CD8-positive, alpha-beta T cell (primary cell): ENCODE measurements at places on chromosomes 12 and 14. TPM values are rescaled to one million over a fixed set of nuclear protein-coding genes. Genes with fewer than 3 reads are reported as not detected.

AJUBA gene
- 0.52 TPM for total RNA-seq

TSPAN8 gene
- total RNA-seq = not detected

PTPRB gene
- total RNA-seq = not detected

DPPA3 gene
- not detected for total RNA-seq

CATSPERB gene
- 5.0 TPM for total RNA-seq

TMEM132C gene
- total RNA-seq = not detected

TPCN1 gene
- 37.0 TPM for total RNA-seq

ZC2HC1C gene
- total RNA-seq = not detected

C12orf50 gene
- 0.08 TPM for total RNA-seq

WDR89 gene
- total RNA-seq = 13.7 TPM

ANO2 gene
- total RNA-seq = not detected

SLC25A29 gene
- 19.4 TPM for total RNA-seq
